Stimulated activated CD4-positive, alpha-beta T cell treated with anti-CD3 and anti-CD28 coated beads, Interleukin-4, amount 100 ng/mL, for 48 hours (primary cell): ENCODE measurements at places on chromosomes 11 and 22.

- DNase-seq = no peak
Observed at GRCh38 chr11:9386901-9387300, 2.4 kb downstream of the IPO7 start.

GRCh38 chr22:25057013-25057881 is 104.7 kb downstream of the KIAA1671 start:
- DNase-seq = peak; percentile 76

DNA sequence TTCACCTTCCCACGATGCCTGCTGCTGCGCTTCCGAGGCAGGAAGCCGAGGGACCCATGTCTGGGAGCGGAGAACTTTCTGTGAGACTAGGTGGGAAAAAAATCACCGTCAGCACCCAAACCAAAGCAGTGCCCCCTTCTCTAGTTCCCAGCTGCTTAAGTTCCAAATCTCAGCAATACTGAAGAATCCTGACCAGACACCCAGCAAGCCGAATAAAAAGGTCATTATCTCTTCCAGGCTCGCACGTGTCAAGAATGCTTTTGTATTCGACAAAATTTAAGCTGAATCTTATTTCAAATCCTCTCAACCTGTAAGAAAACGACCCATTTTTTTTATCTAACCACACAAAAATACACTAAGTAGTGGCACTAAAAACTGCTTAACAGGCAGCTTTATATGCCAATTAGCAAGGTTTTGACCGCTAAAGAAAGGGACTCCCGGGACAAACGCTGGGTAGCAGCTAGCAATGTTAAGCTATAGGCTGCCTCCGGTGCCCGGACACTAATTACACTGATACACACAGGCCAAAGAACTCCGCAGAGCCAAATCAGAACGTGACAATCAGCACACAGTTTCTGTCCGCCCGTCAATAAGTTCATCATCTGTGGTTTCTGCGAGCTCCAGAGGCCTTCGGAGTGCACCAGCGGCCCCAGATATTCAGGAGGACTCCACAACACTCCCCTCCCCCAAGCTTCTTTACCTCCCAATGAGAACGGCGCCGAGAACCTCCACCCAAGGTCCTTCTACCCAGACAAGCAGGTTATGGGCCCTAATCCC is 728 bp downstream of the RPL3 start:
- peak; percentile 42 for DNase-seq

- DNase-seq = no peak
Observed at GRCh38 chr11:118215262-118215661, 9.5 kb downstream of the JAML start.

DNA sequence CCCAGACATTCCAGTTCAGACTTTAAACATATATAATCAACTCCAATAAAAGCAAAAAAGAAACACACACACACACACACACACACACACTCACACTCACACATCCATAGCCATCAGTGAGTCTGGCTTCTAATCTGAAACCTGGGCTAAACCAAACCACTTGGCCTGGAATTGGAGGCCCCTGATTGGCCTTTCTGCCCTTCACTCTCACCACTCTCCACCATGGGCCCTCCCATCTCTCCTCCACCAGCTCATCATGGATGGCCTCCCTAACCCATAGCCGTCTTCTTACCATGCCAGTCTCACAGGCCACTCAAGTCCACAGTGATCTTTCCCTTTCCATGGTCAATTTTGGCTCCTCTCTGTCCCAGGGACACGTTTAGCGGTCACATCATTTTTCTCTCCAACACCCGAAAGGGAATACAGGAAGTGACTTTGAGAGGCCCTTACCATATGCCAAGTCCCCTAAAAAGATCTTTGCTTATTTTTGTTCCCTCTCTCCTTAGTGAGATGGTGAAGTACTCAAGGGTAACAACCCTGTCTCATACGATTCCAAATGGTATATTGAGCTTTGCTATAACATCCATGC is 66.6 kb downstream of the ENDOD1 start:
- no peak for DNase-seq

DNA sequence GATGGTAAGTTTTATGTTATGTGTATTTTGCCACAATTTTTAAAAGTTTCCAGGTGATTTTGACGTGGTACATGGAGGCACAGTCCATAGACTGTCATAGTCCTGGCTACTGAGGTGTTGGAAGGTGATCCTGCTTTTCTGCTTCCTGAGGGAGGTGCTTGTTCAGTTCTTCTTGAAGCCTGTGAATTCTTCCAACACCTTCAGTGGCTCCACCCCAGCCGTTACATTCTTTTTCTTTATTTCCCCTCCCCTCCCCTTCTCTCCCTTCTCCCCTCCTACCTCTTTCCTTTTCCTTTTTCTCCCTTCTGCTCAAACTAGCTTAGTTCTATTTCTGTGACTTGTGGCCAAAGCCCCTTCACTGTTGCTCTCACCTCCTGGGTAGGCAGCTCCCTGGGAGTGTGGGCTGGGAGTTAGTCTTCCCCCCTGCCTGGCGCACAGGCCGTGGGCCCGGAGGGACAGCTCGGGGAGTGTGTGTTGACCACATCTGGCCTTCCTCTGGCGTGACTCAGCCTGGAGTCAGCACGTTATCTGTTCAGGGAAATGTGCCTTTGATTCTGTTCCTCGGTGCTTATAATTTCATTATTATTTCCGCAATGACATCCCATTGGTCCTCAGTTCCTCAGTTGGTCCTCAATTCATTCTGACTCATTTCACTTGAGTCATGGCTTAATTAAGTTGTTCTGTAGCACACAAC is 566.2 kb downstream of the TBC1D22A start:
- DNase-seq = no peak

- no peak for DNase-seq
Observed at GRCh38 chr11:46914910-46915309, 3.4 kb downstream of the LRP4 start.
